ENCODE measurements at places on chromosomes 16 and 17.

DNA sequence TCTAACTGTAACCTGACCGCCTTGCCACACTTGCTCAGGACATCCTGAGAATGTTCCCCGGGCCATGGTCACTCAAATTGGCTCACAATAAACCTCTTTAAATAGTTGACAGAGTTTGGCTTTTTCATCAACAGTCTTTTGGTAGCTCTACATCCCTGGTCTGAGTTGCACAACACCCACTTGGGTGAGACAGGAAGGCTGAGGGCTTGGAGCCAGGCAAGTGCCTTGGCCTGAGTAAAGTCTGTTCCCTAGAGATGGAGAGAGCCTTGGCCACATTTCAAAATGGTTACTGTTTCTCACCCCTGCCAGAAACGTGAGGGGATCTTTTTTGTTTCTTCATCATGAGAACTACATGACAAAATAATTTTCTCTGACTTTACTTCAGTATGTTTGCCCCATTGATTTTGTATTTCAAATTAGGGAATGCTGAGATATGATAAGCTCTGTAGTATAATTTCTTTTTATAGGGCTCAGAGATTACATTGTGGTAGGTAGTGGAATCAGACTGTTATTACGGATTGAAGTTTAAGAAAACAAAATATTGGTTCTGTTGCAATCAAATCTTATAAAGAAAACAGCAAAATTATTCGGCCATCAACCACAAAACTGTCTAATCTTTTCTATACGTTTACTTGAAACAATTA is 53.9 kb upstream of the NETO2 start:
- DNase-seq, result no peak

- no peak for DNase-seq
Observed at GRCh38 chr16:67942200-67942509, 1.8 kb downstream of the LCAT start.

- DNase-seq, result no peak
Observed at GRCh38 chr17:7192271-7192937, 13.2 kb upstream of the ASGR1 start.

DNA sequence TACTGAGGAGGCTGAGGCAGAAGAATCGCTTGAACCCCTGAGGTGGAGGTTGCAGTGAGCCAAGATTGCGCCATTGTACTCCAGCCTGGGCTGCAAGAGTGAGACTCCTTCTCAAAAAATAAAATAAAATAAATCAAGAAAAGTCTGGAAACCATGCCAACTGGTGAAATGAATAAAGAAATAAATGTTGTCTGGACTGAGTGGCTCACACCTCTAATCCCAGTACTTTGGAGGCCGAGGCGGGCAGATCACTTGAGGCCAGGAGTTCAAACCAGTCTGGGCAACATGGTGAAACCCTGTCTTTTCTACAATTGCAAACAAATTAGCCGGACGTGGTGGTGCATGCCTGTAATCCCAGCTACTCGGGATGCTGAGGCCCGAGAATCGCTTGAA is 744 bp upstream of the LRRC37A3 start:
- no peak for DNase-seq

GRCh38 chr16:78291604-78292003 is 192.2 kb downstream of the WWOX start:
- DNase-seq, result no peak

GRCh38 chr16:66617728-66618127 is 13.2 kb downstream of the CMTM3 start:
- no peak for DNase-seq

- no peak for DNase-seq
Observed at GRCh38 chr16:16076423-16076813, 127.0 kb downstream of the ABCC1 start.

DNA sequence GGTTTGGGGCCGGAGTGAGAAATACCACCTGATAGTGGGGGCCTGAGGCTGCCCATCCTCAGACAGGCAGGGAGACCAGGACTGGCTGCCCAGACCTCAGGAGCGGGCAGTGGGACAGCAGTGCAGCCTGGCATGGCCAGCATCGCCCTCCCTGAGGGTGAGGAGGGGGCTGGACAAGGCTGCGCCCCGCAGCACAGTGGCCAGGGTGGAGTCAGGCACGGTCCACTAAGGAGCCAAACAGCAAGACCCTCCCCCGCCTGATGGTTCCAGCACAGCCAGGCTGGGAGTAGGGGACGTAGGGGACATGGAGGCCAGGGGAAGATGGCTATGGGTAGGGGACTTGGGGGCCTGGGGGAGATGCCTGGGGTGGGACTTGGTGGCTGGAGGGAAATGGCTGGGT is 3.3 kb downstream of the ZNF598 start:
- no peak for DNase-seq

DNA sequence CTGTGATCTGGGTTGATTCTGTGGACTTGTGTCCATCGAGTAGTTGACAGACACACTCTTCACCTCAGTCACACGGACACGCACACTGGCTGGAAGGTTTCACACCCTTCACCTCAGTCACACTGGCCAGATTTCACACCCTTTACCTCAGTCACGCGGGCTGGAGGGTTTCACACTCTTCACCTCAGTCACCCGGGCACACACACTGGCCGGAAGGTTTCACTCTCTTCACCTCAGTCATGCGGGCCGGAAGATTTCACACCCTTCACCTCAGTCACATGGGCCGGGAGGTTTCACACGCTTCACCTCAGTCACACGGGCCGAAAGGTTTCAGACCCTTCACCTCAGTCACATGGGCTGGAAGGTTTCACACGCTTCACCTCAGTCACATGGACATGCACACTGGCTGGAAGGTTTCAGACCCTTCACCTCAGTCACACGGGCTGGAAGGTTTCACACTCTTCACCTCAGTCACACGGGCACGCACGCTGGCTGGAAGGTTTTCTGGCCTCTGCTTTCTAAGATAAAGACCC is 96.2 kb downstream of the PGS1 start:
- no peak for DNase-seq

DNA sequence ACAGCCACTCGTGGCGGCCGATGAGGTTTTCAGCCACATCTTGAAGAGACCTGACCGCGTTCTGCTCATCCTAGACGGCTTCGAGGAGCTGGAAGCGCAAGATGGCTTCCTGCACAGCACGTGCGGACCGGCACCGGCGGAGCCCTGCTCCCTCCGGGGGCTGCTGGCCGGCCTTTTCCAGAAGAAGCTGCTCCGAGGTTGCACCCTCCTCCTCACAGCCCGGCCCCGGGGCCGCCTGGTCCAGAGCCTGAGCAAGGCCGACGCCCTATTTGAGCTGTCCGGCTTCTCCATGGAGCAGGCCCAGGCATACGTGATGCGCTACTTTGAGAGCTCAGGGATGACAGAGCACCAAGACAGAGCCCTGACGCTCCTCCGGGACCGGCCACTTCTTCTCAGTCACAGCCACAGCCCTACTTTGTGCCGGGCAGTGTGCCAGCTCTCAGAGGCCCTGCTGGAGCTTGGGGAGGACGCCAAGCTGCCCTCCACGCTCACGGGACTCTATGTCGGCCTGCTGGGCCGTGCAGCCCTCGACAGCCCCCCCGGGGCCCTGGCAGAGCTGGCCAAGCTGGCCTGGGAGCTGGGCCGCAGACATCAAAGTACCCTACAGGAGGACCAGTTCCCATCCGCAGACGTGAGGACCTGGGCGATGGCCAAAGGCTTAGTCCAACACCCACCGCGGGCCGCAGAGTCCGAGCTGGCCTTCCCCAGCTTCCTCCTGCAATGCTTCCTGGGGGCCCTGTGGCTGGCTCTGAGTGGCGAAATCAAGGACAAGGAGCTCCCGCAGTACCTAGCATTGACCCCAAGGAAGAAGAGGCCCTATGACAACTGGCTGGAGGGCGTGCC is 30.1 kb downstream of the CIITA start:
- DNase-seq, result no peak

- no peak for DNase-seq
Observed at GRCh38 chr16:83781-84615, 6.0 kb downstream of the MPG start.

GRCh38 chr17:68296217-68297191 is 5.2 kb downstream of the ARSG start:
- DNase-seq, result no peak

DNA sequence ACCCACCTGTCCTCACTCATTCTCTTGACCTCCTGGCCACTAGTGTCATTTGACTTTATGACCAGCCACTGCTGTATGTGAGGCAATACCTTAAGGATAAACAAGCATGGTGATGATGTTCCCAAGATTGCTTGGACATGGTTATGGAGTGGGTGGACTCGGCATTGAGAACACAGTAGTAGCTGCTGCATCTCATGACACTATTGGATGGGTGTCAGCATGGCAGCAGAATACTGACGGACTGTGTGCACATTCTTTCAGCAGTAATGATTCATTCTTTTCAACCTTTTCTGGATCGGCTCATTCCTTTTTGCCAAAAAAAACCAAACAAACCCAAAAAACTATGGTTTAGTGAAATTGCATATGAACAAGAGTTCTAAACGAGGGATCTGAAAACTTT is 13.5 kb downstream of the SPECC1 start:
- DNase-seq, result no peak

GRCh38 chr17:42249681-42250446 is 26.3 kb downstream of the STAT5B start:
- DNase-seq, result no peak

DNA sequence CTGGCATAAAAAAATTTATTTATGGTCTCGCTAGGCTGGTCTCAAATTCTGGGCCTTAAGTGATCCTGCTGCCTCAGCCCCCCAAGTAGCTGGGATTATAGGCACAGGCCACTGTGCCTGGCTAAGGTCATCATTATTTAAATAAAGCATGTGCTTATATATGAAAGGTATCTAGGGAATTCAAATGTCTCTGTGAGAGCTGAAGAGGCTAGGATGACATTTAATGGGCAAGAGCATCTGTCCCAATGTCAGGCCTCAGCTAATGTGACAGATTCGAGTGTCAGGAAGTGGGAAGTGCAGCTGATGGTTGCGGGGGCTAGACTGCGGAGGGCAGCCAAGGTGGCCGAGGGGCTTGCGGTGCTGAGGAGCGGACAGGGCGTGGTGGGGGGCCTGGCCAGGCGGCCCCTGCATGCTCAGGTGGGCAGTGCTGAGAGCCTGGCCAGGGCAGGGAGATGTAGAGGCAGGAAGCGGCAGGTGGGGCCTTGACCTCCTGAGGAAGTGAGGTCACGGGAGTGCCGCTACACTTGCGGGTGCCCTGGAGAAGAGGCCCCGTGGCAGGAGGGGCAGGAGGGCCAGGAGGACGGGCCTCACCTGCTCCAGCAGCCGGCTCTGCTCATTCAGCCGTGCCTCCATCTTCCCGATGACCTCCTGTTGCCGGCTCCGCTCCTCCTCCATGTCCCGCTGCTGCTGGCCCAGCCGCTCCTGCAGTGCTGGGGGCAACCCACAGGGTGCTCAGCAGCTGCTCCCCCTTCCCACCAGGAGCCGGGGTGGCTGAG is 12.6 kb upstream of the MRPL38 start:
- no peak for DNase-seq

GRCh38 chr17:73436954-73437353 is 125.2 kb upstream of the CDC42EP4 start:
- no peak for DNase-seq

Measured in AG04450 (cell line).